ENCODE measurements at places on chromosomes 2 and 18. TPM values are rescaled to one million over a fixed set of nuclear protein-coding genes. Genes with fewer than 3 reads are reported as not detected.

Gene ACMSD
- total RNA-seq = not detected

Gene FBXO15
- total RNA-seq = not detected

Gene TBC1D8
- total RNA-seq = 8.7 TPM

Gene RIT2
- not detected for total RNA-seq

Gene ASPRV1
- 0.42 TPM for total RNA-seq

Gene IL1RN
- 0.24 TPM for total RNA-seq

Gene KLF11
- 10.6 TPM for total RNA-seq

Gene NYAP2
- 0.75 TPM for total RNA-seq

Gene LDLRAD4
- 3.8 TPM for total RNA-seq

Gene GNAL
- 2.9 TPM for total RNA-seq

Gene CD8A
- total RNA-seq = 0.27 TPM

Gene UGT1A10
- total RNA-seq = not detected

Gene PPP4R1
- total RNA-seq = 31.9 TPM

Gene IL18RAP
- 0.38 TPM for total RNA-seq

Gene KANSL1L
- total RNA-seq = 15.5 TPM

Gene GREB1
- total RNA-seq = 1.7 TPM

Gene REG3G
- not detected for total RNA-seq

DNA sequence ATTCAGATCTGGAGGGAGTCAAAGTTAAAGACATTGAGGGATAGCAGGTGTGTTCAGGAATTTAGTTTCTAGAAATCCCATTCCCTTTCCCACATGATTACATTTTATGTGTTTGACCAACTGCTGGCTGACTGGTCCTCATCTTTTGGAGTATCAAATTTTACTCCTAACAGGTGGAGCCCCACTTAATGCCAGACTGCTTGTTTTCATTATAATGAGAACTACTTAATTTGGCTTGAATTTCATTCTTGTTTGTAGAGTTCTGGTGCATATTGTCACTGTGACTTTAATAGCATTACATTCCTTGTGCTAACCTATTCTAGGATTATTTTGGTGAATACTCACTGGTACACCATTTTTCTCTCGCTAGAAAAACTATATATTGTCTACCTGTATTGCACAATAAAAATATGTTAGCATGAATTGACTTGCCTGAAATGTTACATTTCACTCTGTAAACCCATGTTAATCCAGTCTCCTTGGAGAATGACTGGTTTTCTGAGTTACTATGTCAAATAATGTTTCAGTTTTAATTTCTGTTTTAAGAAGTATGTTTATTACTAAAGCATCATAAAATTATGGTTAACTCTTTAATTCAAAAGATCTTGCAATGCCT lies 98.2 kb downstream of the TANC1 start:
- DNase-seq = no peak

GRCh38 chr2:41909584-41909983 lies 138.2 kb upstream of the PKDCC start:
- DNase-seq = no peak

DNA sequence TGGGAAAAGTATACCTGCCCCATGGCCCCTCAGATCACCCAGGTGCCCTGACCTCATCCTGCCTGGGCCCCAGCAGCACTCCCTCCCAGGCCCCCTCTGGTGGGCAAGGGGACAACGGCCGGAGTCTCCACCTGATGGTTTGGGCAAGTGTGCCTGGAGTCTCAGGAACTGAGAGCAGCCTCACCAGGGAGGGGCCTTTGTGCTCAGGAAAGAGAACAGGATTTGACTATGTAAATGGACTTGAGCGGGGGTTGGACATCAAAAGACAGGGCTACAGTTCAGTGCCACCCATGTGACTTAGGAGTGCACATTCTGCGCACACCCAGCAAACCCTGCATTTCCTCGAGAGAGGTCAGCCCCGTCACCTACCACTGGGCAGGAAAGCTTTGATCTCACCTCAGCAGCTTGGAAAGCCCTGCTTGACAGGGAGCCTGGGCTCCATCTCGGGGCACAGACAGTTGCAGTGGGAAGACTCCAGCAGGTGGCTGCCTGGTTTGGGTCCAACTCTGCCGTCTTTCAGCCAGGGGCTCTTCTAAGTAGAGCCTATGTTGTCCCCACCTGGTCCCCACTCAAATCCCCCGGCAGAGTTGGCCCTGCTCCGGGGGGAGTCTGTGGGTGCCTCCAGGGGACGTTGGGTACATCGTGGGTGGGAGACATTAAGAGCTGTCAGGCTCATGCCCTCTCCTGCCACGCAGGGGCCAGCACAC lies 3.3 kb downstream of the INPP5D start:
- DNase-seq = no peak

GRCh38 chr2:157784169-157784822 lies 91.8 kb downstream of the ACVR1 start:
- DNase-seq = peak; percentile 26

DNA sequence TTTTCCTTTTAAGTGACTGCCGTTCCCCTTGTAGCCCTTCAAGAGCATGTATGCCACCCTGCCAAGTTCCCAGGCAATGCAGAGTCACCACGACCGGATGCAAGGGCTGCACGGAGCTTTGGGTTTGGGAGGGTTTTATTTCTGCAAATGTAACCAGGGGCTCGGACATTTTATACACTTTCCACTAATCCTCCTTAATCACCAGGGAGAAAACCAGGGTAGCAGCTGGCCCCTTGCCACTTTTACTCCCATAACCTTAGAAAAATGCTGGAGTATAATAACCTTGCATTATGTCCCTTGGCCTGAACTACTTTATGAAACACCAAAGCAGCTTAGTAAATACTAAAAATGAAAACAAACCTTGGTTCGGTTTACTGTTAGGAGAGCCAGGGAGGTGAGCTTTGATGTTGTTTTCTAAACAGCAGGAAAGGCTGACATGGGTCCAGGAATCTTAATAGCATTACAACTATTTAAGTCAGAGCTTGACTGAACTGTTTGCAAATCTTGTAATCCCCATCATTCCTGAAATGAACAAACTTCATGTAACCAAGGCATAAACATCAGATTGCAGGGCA lies 152.8 kb upstream of the RIOK3 start:
- no peak for DNase-seq

- DNase-seq = no peak
Observed at GRCh38 chr18:23933407-23933806, 81.1 kb upstream of the TTC39C start.

DNA sequence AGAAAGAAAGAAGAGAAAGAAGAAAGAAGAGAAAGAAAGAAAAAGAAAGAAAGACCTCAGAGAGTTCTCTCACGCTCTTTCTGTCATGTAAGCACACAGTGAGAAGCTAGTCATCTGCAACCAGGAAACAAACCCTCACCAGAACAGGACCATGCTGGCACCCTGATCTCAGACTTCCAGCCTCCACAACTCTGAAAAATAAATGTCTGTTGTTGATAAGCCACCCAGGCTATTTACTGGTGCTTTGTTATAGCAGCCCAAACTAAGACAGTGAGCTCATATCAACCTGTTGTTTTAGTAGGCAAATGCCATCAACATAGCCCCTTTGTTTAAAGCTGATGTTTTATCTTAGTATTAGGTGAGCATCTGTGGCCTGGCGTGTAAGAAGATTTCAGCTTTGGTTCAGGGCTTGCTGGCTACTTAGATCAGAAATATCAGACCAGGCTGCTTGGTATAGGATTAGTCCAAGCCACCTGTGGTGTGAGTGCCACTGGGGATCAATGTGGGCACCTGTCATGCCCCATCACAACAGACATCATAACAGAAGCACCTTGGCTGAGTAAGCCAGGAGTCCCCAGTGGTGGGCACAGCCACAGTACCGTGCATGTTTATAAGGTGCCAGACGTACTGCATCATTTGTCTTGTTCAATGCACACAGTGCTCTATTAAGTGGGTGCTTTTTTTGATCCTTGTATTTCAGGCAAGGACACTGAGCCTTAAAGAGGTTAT lies 94.4 kb downstream of the LBH start:
- DNase-seq = no peak

DNA sequence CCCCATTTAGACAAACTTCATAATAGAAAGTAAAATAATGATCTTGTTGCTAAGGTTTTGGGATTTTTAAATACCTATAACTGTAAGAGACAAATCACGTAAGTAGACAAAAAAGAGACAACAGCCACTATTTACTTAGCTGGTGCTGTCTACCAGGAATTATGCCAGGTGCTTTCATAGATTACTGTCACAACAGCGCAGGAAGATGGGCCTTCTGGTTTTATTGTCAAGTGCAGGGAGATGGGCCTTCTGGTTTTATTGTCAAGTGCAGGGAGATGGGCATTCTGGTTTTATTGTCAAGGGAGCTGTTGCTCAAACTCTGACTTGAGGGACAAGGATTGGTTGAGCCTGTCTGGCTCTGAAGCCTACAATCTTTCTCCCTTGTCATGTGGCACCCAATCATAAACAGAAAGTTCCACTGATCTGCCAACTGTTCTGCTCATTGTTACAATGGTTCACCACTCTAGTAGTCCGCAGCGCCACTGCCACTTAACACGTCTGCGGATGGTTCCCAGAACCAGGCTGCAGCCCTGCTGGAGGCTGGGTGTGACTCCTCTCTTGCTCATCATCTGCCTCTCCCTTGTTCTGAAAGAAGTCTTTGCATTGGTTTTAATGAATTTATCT lies 95.0 kb downstream of the RNF144A start:
- peak; percentile 45 for DNase-seq

DNA sequence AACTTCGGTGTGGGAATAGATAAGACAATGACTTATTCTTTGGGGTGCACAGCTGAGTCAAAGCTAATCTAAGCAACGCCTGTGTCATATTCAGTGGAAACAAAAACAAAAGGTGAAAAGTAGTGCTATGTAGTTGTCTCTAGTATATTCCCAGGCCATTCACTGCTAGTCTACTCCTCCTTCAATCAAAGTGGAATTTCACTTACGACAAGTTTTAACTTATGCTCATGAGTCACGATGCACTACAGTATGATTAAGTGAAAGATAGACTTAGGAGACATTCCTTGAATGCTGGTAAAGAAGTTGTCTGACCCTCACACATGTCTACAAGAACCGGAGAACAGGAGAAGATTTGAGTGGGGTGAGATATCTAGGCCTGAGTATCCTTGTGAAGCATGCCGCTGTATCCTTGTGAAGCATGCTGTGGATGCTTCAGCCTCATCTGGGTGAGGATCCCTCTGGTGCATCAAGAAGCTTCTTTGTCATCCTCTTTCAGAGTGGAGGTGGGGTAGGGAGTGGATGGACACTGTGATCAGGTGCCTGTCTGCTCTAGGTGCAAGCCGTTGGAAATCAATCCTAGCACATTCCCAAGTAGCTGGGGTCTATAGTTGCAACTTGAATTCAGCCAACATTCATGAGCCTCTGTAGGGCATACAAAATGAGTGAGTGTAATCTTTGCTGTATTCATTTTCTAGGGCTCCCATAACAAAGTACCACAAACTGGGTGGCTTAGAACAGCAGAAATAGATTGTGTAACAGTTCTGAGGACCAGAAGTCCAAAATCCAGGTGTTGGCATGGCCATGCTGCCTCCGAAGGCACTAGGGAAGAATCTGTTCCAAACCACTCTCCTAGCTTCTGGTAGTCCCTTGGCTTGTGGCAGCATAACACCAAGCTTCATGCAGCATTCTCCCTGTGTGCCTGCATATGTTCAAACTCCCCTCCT lies 173.5 kb upstream of the FN1 start:
- no peak for DNase-seq

GRCh38 chr2:203824603-203825002 lies 43.0 kb upstream of the CTLA4 start:
- DNase-seq = no peak

GRCh38 chr2:206611736-206612135 lies 30.6 kb upstream of the FAM237A start:
- no peak for DNase-seq

DNA sequence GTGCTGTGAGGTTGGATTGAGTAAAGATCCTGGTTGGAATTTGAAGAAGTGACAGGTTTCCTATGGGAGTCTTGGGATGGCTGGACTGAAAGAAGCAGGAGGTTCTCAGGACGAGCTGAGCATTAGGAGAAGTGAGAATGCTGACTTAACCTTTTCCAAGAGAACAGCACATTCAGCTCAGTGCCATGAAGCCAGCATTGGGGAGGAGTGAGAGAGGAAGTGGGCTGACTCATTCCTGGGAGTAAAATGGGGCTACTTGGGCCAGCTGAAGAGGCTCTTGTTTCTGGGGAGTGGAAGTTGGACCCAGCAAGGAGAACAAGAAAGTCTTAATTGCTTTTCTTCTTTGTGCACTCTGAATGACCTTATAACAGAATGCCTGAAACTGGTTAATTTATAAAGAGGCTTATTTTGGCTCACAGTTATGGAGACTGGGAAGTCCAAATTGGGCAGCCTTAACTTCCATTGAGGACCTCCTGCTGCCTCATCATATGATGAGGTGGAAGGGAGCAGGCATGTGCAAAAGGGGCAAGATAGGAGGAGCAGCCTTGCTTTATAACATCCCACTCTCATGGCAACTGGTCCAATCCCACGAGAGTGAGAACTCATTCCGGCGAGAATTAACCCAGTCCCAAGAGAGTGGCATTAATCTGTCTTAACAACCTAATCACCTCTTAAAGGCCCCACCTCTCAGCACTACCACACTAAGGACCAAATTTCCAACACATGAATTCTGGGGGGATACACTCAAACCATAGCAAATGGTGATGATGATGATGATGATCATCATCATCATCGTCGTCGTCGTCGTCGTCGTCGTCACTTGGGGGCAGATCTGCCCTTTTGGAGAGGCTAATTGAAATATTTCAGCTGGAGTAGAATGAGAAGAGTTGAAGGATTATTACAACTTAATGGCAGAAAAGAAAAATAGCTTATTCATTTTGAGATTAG lies 26.1 kb downstream of the DGUOK start:
- peak; percentile 20 for DNase-seq

GRCh38 chr2:98658816-98659490 lies 50.6 kb downstream of the UNC50 start:
- no peak for DNase-seq

GRCh38 chr2:239162141-239162821 lies 238.5 kb downstream of the HDAC4 start:
- DNase-seq = peak; percentile 46

DNA sequence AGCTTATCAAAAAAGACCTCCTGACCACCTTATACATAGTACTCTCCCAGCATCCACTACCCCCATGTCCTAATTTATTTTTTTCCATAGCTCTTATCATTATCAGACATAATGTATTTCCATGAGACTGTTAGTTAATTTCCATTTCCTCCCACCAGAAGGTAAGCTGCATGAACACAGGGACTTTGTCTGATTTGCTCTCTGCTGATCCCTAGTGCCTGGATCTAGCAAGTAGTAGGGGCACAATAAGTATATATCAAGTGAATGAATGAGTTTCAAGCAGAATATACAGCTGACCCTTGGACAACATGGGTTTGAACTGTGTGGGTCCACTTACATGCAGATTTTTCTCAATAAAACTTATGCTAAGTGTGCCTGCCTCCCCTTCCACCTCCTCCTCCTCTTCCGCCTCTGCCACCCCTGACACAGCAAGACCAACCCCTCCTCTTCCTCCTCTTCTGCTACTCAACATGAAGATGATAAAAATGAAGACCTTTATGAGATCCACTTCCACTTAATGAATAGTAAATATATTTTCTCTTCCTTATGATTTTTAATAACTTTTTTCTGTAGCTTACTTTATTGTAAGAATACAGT lies 53.8 kb downstream of the CTAGE1 start:
- no peak for DNase-seq

Measured in psoas muscle (tissue), 8 donors.